ENCODE measurements at places on chromosomes 1 and 21. TPM values are rescaled to one million over a fixed set of nuclear protein-coding genes. Genes with fewer than 3 reads are reported as not detected.

The ACTL8 gene
- total RNA-seq, result not detected

The MANEAL gene
- 3.2 TPM for total RNA-seq

The LYSMD1 gene
- total RNA-seq, result 21.1 TPM

The FMO1 gene
- total RNA-seq, result 6.4 TPM

The METTL13 gene
- total RNA-seq, result 15.5 TPM

The SLC19A1 gene
- total RNA-seq, result 4.9 TPM

The HPCA gene
- not detected for total RNA-seq

The SPRR5 gene
- not detected for total RNA-seq

DNA sequence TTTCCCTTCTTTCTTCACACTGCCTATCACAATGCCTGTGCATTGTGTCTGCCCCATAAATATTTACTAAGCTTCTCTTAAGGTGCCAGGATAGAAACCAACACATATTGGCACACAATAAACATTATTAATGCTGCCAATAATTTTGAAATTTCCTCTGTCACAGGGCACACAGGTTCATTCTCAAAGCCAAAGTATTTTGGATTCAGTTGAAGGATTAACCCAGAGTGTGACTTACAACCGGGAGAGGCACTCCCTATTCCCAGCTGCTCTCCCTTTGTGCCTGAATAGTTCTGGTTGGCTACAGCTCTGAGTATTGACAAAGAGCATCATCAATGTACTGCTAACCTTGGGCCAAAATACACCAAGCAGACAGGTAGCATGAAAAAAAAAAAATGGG lies 46.6 kb upstream of the ATP1A1 start:
- DNase-seq, result no peak

DNA sequence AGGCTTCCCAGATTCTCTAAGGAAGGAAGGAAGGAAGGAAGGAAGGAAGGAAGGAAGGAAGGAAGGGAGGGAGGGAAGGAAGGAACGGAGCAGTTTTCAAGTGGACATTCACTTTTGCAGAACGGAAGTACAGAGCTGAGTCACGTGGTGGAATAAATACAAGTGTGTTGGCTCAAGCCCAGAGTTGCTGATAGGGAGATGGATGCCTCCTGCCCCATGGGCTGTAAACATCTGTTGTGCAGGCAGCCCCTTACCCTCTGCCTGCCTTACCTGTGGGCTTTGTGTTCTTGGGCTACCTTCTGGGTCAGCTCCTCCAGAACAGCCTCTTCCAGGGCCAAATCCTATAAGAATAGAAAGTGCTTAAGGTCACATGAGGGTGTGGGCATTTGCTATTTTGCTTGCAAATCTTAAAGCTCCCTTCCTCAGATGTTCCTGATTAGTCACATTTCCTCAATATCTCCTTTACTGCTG lies 121.7 kb downstream of the SMYD2 start:
- DNase-seq, result no peak

- DNase-seq, result no peak
Measured at GRCh38 chr1:76142771-76143540, 68.4 kb downstream of the ST6GALNAC3 start.

DNA sequence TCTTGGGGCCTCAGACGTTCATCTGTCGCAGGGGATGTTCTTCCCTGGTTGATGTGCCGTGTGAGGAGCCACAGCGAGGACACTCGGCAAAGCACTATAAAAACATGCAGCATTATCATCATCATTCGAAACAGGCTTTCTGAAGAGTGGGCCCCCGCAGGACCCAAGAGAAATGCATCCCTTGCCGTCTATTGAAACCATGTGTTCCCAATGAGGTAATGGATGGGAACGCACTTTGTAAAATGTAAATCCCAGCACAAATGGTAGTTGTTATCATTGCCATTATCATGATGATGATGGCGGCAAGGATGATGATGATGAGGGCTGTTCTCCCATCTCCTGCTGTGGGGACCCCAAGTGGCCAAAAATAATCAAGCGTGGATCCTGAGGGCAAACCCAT lies 76.8 kb downstream of the GLIS1 start:
- no peak for DNase-seq

GRCh38 chr1:3347257-3348020 lies 107.0 kb upstream of the ARHGEF16 start:
- DNase-seq, result no peak

DNA sequence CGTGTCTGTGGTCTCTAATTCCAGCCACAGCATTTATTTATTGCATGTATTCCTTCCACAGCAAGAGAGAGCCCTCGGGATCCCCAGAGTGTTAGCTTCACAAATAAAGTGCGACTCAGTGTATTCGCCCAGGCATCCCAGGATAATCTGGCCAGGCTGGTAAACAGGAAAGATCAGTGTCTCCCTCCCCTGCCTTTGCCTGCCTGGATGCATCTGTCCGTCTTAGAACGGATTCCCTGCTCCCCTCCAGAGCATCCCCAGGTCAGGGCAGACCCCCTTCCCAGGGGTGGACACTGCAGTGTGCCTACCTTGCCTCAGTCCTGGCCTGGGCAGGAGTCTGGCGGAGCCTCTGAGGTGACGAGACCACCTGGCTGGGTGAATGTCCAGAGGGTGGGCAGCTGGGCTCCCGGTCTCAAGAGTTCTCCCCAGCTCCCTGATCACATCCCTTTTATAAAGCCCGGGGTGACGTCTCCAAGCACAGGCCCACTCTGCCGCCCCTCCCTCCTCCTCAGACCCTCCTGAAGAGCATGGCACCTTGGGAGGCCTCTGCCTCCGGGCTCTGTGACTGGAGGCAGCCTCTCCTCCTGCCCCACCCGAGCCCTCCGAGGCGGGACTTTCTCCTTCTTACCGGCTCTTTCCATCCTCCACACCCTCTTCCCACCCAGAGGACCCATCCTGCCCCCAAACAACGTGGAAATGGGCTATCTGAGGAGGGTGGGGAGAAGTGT lies at the start of gene KISS1:
KISS1 (minus strand) TSS at position 424 of the 728 bp plus-strand sequence. CDS start 3,615 bp downstream, outside the sequence.
- no peak for DNase-seq

DNA sequence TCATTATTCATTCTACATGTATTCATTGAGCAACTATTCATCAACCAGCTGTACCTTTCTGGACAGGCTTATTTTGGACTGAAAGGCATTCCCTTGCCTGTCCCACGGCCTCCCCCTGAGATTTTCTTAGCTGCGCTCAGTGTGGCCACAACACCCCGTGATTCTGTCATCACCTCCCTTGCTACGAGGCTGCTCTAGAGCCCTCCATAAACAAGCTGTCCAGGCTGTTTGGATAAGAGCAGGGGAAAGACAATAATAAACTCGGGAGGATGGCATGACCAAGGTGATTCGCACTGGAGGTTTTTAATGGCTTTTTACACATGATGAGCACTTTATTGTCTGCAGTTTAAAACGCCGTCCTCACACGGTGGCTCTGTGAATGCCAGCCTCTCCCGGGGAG lies 139.7 kb downstream of the ROR1 start:
- no peak for DNase-seq

DNA sequence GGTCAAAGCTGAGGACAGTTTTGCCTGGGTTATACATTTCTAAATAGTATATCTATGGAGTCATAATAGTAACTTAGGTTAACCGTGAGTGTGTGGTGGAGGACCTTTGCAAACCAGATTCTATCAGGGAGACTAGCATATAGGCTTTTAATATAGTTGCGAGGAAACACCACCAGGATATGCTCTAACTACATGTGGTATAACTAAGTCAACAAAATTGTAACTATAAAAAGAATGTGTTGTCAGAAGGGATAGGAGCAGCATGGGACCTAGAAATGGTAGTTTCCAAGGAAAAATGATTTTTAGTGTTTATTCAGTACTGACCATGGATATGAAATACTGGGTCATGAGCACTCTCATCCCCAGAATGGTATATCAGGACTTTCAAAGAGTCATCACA lies 338.1 kb downstream of the TGFB2 start:
- no peak for DNase-seq

DNA sequence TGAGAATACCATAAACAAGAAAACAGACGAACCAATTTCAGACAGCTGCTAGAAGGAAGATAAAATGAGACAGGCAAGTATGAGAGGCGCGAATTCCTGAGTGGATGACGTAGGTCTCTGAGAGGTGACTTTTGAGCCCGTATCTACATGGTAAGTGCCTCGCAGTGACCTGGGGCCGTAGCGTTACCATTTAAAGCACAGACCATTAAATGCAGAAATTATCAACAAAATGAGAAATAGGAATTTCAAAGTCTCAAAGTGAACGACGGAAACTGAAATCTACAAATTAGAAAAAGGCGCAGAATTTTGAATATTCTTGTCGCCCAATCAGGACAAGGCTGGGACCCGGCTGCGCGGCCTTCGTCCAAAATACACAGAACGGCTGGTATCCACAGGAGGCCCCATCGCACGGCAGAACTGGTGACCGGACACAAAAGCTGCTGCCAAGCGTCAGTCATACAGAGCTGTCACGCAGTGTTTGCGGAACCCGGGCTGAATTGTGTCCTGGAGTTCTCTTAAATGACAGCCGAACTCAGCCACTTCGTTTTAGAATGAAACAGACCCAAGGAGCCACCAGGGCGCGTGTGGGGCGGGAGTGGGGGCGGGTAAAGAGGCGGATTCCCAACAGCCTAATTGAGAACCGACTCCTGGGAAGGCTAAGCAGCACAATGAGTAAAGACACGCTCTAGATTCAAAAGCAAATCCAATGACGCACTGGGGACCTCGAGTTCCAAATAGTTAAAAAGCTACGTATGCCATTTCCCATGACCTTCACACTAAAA lies 13.8 kb upstream of the BOLA1 start:
- no peak for DNase-seq

- DNase-seq, result no peak
Measured at GRCh38 chr1:192592517-192592916, 16.9 kb downstream of the RGS1 start.

- no peak for DNase-seq
Measured at GRCh38 chr1:236091933-236092318, 27.0 kb upstream of the NID1 start.

- no peak for DNase-seq
Measured at GRCh38 chr1:116724765-116725375, 29.4 kb upstream of the CD2 start.

DNA sequence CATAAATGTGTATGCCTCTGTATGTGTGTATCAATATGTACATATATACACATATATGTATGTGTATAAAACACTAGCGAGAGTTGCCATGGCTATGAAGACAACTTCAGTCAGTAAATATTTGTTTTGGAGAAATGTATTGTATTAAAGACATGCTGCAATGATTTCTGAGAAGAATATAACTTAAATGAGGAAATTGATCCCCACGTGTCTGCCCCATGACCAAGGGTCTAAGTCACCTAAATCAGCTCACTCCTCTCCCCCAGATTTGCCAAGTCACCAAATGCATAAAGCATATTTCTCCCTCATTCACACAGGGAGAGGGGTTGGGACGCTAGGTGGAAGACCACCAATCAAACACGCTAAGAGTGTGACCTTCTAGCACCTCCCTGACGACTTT lies 58.3 kb upstream of the LYST start:
- no peak for DNase-seq

- DNase-seq, result no peak
Measured at GRCh38 chr1:159900086-159900680, at the start of gene CFAP45. TSS of gene CFAP45 (minus strand) at chr1:159900165. CDS start at chr1:159900098, 67 bp downstream.

- no peak for DNase-seq
Measured at GRCh38 chr1:170808216-170808885, 127.0 kb upstream of the MROH9 start.

GRCh38 chr1:210264496-210265380 lies 32.1 kb downstream of the SERTAD4 start:
- no peak for DNase-seq

GRCh38 chr1:221638595-221638994 lies 103.3 kb downstream of the DUSP10 start:
- no peak for DNase-seq

GRCh38 chr1:18175530-18176377 lies 68.2 kb downstream of the IGSF21 start:
- DNase-seq, result no peak

DNA sequence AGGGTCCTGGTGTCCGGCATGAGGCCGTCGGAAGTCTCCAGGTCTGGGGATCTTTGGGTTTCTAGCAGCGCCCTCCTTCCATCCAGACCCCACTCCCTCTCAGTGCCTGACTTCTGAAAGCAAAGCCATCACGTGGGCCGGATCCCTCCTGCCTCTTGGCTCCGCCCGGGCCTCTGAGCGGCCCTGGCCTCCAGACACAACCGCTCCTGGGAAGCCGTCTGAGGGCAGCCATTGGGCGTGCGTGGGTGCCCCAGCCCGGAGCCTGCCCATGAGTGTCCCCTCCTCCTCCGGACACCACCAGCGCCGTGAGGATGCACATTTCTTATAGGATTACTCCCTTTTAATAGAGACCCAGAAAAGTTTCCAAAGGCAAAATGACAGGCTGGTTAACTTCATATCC lies 137.0 kb upstream of the ARHGEF16 start:
- DNase-seq, result no peak

DNA sequence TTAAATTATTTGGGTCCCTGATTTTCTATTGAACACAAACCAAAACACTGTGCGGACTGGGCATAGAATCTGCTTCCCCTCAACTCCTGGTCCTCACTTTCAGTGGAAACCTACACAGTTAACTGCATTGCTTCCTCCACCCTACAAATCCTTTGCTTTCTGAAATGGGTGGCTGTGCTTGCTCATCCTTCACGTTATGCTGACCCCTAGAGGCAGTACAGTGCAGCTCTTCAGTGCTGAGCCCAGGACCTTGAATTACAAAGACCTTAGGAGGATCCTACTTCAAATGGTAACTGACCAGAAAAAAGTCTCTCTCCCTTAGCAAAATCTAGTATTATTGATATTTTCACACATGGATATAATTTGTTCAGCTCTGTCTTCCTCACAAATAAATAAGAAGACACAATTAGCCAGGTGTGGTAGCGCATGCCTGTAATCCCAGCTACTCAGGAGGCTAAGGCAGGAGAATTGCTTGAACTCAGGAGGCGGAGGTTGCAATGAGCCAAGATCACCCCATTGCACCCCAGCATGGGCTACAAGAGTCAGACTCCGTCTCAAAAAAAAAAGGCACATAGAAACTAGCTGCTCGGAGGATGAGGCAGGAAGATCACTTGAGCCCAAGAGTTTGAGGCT lies 63.4 kb upstream of the L1TD1 start:
- DNase-seq, result no peak

DNA sequence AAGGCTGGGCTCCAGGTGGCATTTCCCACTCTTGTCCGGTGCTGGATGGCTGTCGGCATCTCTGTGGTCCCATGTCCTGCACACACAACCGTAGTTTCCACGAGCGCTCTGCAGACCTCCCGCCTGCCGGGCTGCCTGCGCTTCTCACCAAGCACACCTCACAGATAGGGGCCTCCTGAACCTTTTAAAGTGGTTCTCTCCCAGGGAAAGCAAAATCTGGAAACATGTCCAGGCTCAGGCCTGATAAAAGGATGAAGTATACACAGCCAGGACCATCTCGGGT lies 46.2 kb downstream of the CAPN9 start:
- no peak for DNase-seq

DNA sequence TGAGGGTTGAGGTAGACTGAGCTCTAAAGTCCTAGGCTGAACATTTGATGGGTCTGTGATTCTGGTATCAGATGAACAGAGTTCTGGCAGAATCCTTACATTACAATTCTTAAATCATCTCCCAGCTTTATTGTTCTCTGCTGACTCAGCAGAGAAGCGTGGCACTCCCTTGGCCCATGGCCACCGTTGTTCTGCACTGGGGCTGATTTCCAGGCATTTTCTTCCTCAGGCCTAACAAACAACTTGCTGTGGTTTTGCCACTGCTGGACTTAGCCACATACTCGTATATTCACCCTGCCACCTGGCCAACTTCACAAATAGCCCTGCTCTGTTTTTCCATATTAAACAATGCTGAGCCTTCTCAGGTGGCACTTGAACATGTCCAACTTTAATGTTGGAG lies 223.2 kb downstream of the TNR start:
- DNase-seq, result no peak

- DNase-seq, result no peak
Measured at GRCh38 chr1:110541906-110542395, 23.0 kb upstream of the KCNA10 start.

Measured in vagina (tissue), 2 donors.